H9 (cell line): ENCODE measurements at places on chromosomes 11 and 22. TPM values are rescaled to one million over a fixed set of nuclear protein-coding genes. Genes with fewer than 3 reads are reported as not detected.

GRCh38 chr11:128717516-128717915 lies 23.6 kb downstream of the FLI1 start:
- H3K4me1 ChIP-seq, result peaks cover 24% of the 10 kb centered on the region
- no peaks in the 10 kb centered on the region for H3K36me3 ChIP-seq
- H3K27ac ChIP-seq, result no peak overlapping the region
- DNase-seq, result no peak
- no peaks in the 10 kb centered on the region for H3K27me3 ChIP-seq
- H3K4me3 ChIP-seq, result peak overlapping the region; percentile 57; the same call in 2 of the 3 replicates

- H3K4me1 ChIP-seq, result no peaks in the 10 kb centered on the region; the same call in 1 of the 2 replicates
- DNase-seq, result no peak
- H3K27ac ChIP-seq, result no peak overlapping the region
These were observed 905.5 kb upstream of the RAG2 start for GRCh38 chr11:37503411-37504059.

DNA sequence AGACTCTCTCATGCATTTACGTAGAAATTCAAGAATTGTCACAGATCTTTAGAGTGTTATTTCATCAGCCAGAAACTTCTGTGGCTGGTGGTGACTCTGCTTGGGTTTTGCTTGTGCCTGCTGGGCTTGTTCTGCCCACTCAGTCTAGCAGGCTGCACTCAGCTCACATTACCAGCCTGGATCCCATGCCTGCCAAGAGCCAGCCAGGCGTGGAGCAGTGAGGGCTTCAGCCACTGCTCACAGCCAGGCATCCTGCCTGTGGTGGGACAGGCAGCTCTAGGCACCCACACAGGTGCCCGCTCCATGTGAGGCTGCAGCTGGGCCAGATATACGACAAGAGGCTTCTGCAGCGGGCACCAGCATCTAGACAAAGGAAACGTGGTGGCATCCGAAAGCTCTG lies 1213.3 kb upstream of the RAG2 start:
- H3K27ac ChIP-seq, result no peak overlapping the region
- H3K4me3 ChIP-seq, result no peak overlapping the region
- H3K27me3 ChIP-seq, result no peaks in the 10 kb centered on the region
- H3K4me1 ChIP-seq, result no peaks in the 10 kb centered on the region
- DNase-seq, result no peak

- peak overlapping the region; percentile 94 for H3K4me3 ChIP-seq
- H3K36me3 ChIP-seq, result peaks cover 29% of the 10 kb centered on the region
These were observed 958 bp upstream of the TUT1 start for GRCh38 chr11:62592146-62592815.

The KRTAP5-2 gene
- total RNA-seq, result not detected in 2 replicates

DNA sequence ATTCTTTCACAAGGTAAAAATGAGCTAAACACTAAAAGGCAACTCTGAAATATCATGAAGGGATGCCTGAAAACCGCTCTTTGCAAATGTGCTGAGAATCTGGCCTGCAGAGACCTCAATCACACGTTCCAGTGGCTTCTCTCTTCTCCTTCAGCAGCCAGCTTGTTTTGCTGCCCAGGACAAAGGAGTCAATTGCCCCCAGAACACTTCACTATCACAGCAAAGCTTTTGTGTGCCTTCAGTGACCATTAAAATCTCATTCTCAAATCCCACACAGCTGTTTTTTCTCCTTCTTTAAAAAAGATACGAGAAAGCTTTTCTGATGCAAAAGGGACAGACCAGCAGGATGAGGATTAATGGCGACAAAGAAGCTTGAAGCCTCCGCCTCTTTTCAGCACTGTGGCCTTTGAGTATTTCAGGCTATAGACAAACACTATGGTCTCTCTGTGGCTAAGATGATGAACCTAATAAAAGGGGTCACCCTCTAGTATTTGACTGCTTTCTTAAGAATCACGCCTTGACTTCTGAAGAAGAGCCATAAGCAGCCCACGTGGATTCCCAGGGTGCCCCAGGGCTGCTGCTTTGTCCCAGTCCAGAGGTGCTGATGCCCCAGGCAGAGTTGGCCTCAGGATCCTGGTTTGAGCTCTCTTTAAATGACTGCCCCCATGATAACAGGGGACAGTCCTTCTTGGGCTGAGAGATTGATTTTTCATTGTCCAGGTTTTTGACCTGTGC lies 33.4 kb upstream of the NRIP3 start:
- H3K4me1 ChIP-seq, result no peaks in the 10 kb centered on the region; the same call in 1 of the 2 replicates
- H3K4me3 ChIP-seq, result no peak overlapping the region; the same call in 1 of the 2 replicates
- no peak overlapping the region for H3K27ac ChIP-seq

GRCh38 chr11:134478611-134479010 lies 66.6 kb upstream of the B3GAT1 start:
- DNase-seq, result peak; percentile 30
- H3K27me3 ChIP-seq, result no peaks in the 10 kb centered on the region; the same call in 1 of the 2 replicates
- H3K27ac ChIP-seq, result no peak overlapping the region
- H3K4me1 ChIP-seq, result peaks cover 6% of the 10 kb centered on the region; the same call in 1 of the 2 replicates
- H3K36me3 ChIP-seq, result no peaks in the 10 kb centered on the region

- peak overlapping the region; percentile 72 for H3K4me3 ChIP-seq
- no peaks in the 10 kb centered on the region for H3K27me3 ChIP-seq
- no peak for DNase-seq
- H3K27ac ChIP-seq, result no peak overlapping the region
These were observed 871 bp upstream of the TOLLIP start for GRCh38 chr11:1310318-1310687.
